ENCODE measurements at places on chromosomes 2 and 18.
A peak's percentile ranks its signal among the peaks of the same experiment; 100 is the strongest.

GRCh38 chr2:240225660-240226475, 85.4 kb upstream of the OTOS start:
- DNase-seq: no peak

- peak; percentile 24 for DNase-seq
Measured at GRCh38 chr2:196427986-196428634, 211.4 kb upstream of the CCDC150 start.

DNA sequence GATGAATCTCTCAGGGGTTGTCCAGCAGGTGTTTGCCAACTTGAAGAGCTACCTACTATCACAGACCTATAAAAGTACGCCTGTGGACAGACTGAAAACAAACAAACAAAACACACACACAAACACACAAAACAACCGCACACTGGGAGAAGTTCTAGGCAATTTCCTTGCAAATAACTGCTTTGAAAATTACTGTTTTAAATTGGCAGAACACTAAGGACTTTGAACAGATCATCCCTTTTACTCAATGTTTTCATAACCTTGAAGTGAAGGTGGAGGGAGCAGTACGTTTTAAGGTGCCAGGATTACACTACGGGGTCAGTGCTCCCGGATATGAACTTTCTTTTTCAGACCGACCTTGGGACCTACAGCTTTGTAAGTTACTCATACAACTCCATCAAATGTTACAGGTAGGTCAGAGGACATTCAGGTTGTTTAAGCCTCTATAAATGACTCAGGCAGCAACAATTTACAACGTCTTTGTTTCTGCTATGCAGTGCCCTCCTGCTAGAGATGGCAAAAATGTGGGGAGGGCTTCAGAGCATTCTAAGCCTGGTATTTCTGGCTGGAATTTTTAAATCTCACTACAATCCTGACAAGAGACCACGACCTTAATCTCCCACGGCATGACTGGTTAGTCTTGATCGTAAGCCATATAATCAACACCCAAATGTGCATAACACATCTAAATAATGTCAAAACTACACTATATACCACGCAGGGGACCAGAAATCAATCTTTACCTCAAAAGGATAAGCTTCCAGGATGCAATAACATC, 1.4 kb upstream of the SLC20A1 start:
- no peak for DNase-seq

- no peak for DNase-seq
Measured at GRCh38 chr2:60092781-60093180, 460.7 kb downstream of the BCL11A start.

GRCh38 chr2:2302359-2302758, 28.7 kb downstream of the MYT1L start:
- no peak for DNase-seq
